ENCODE measurements at places on chromosomes 3 and 15.

DNA sequence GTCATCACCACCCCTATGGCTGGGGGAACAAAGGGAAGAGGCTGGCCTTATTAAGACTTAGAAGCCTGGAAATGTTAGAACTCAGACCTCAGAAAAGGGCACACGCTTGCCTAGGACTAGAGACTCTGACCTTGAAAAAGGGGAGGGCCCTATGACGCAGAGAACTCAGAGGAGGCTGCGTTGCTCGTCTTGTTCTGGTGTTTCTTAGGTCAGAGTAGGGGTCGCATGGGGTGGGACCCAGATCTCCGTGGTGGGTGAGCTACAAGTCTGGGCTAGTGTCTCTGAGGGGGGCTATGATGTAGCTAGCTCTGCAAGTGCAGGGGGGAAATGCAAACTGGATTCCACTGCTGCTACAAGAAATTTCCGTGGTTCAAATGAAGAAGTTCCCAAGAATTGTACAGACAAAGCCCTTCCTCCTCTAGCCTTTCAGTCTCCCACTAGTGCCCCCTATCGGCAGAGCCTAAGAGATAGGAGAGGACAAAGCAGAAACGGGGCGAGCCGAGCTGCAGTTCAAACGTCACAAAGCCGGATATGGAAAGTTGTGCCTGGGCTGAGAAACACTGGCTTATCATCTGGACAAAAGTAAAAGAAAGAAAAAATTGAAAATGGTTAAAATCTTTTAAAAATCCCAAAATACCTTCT is 392.9 kb upstream of the ROBO2 start:
- DNase-seq, result no peak

- DNase-seq, result no peak
These were observed 27.4 kb upstream of the PLXND1 start for GRCh38 chr3:129633751-129634481.

DNA sequence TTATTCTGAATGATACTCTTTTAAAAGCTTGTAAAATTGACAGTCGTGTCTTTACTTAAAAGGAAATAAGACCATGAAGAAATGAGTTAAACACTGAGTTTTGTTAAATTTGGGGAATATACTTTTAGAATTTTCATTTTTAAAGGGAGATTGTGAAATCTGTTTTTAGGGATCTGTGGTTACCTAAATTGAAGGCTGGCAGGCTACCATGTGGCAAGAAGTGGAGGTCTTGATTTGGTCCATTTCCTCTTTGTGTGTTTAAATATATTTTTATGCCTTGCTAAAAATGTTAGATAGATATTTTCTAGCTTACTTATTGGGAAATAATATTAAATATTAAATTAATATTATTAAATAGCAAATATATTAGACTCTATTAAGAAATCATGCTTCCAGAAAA is 36.6 kb upstream of the SLC22A13 start:
- DNase-seq, result no peak

GRCh38 chr3:5149306-5149880 is 27.3 kb downstream of the ARL8B start:
- no peak for DNase-seq

DNA sequence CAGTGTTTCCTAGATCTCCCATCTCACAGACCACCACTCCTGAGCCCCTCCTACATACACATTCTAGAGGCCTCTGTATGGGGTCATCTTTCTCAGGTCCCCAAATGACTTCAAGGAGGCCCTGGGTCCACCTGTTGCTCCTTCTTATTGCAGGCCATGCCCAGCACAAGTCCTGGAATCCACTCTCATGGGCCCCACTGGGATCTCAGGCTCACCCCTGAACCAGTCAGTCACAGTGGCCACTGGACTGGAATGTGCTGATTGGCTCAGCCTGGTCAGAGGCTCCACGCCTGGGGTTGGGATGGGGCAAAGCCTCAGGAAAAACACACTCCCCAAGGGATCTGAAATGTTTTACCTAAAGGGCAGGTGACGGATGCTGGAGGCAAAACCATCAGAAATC is 55.7 kb downstream of the SPSB4 start:
- no peak for DNase-seq

DNA sequence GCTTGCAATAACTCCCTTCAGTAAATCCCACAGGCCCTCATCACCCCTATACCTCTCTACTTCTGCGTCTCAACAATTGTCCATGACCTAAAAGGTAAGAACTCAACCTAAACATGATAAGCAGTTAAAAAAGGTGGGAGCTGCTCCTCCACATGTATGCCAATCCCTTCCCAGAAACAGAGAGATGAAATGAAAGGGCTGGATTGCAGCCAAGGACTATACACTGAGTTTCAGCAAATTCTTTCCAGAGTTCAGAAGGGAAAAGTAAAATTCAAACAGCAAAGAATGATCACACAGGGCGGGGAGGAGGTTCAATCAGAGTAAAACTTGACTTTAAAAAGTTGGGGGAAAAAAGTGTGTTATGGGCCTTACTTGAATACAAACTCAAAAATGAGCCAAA is 27.5 kb downstream of the PLOD2 start:
- no peak for DNase-seq

DNA sequence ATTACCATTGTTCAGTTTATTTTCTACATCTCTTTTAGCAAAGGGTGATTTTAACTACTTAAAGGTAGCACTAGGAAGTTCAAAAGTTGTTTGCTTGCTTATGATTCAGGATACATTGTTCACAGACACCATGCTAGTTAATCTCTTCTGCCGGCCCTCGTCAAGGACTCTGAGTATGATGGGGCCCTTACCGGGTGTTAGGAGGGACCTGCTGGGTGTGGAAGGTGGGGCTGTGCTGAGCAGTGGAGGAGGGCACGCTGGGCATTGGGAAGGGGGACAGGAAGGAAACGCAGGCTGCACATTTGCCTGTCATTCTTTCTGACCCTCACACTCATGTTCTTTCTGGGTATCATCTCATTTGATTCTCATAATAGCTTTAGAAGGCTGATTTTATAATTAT is 65.1 kb upstream of the MYZAP start:
- DNase-seq, result no peak

- DNase-seq, result no peak
These were observed 853.7 kb downstream of the PLOD2 start for GRCh38 chr3:145307272-145307671.

- peak; percentile 96 for DNase-seq
These were observed 502.2 kb downstream of the PYDC2 start for GRCh38 chr3:191963182-191963581.

- DNase-seq, result peak; percentile 23
These were observed 61.9 kb downstream of the BTLA start for GRCh38 chr3:112437146-112438022.

DNA sequence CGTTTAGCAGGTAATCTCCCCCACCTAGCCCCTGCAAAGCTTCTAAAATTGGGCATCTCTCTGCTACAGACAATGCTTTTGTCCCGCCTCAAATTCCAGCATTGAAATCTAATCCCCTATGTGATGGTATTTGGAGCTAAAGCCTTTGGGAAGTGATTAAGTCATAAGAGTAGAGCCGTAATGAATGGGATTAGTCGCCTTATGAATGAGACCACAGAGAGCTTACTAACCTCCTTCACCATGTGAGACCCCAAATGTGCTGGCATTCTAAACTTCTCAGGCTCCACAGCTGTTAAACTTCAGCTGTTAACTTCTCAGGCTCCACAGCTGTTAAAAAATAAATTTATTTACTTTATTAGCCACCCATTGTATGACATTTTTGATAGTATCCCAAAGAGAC is 374.2 kb upstream of the BCHE start:
- DNase-seq, result no peak

DNA sequence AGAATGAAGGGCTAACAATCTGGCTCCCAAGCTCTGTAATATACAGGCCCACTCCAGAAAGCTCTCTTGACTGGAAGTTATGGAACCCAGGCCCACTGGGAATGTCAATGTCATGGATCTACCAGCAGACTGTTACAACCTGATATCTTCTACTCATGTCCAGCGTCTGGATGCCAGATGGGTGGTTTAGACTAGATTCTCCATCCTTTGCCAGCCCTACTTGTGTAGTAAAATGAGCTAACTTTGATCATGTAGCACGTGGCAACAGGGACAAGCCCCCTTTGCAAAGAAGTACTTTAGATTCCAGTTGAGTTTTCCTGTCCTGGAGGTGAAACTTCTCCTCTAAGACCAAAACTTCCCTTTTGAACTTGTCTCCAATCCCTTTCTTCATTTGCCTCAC is 55.1 kb downstream of the HEG1 start:
- no peak for DNase-seq

DNA sequence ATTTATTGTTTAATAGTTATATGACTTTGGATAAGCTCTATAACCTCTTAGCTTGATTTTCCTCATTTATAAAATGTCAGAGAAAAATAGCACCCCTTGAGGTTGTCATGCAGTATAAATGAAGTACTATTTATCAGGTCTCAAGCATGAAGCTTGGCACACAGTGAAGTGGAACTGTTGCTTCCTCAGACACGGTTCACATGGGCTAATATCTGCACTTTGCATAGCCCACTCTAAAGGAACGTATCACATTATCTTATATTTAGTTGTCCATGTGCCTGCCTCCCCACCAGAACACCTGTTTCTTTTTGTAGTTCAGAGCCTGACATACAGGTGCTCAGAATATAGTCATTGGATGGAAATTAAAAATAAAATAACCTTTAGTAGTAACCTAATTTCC is 273.7 kb downstream of the SOX2 start:
- no peak for DNase-seq

DNA sequence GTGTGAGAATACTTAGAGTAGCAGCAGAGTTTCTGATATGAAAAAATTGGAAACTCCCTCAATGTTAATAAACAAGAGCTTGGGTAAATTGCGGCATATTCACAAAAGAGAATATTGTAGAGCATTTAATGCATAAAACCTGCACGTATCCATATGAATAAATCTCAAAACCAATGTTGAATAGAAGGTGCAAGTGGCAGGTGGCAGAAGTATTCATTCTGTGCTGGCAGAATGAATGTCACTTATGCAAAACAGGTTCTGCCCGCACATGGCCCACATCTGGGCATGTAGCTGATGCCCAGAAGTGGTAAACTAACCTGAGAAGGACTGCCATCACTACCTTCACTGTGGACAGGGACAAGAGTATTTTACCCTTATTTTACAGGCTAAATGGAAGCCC is 14.1 kb upstream of the PRSS50 start:
- DNase-seq, result no peak

GRCh38 chr15:31277335-31278060 is 49.1 kb upstream of the KLF13 start:
- DNase-seq, result no peak

DNA sequence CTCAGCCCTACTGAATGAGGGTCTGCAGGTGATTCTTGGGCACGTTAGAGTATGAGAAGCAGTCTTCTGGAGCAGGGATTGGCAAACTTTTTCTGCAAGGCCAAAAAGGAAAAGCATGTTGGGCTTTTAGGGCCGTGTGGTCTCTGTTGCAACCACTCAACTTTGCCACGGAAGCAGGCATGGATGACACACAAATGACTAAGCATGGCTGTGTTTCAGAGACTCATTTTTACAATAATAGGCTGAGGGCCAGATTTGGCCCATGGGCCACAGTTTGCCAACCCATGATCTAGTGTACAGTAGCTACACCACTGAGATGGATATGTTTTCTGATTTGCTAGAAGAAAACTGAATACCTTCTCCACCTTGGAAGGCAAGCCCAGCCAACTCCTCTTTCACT is 66.1 kb upstream of the PRICKLE2 start:
- DNase-seq, result peak; percentile 69

DNA sequence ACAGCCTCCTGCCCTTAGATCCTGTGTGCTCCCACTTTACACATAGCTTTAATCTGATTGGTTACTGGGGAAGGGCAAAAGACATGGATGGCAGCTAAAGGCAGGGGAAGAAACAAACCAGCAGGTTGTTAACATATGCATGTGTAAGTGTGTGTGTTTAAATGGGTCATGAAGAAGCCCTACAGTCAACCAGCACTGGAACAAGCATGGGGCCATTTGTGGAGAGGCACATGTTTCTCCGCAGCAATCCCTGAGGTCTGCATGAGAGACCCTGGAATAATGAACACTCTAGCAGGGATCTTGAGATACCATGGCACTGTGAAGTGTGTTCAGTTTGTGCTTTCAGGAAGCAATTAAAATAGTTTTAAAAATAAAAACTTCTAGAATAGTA is 6.0 kb downstream of the KLF13 start:
- DNase-seq, result no peak

DNA sequence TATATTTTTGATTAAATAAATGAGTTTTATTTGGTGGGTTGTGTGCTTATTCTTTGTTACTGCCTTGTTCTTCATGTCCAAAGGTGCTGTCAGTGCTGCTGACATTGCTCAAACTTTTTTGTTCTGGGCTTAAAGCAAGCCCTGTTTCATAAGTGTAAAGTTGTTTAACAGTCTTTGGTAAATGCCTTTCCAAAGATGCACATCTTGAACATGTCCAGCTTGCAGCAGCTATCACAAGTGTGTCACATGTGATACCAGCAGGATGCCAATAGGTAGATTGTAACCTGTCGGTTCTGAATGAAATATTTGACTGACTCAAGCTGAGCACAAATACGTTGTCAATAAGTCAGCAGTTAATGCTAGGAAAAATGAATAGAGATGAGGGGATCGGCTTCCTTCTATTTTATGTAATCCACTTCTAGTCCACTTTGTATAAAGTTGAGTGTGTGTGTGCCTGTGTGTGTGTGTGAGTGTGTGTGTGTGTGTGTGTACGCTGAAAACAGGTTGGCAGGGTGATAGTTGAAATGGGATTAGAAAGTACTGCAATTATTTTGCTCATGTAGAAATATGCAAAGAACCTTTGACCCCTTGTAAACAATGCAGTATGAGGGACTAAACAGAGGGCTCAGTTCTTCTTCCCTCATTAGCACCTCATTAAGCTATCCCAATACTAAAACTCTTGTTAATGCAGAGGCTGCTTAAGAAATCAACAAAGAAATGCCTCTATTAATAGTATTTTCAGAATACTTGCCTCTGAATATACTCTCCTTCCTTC is 986.5 kb downstream of the TUSC7 start:
- DNase-seq, result no peak

- no peak for DNase-seq
These were observed 66.3 kb downstream of the LPP start for GRCh38 chr3:188220097-188220788.

GRCh38 chr3:27479806-27480543 is 4.2 kb downstream of the SLC4A7 start:
- DNase-seq, result no peak

GRCh38 chr3:62414786-62415185 is 41.4 kb upstream of the FEZF2 start:
- no peak for DNase-seq

GRCh38 chr3:100882571-100882984 is 110.6 kb downstream of the ABI3BP start:
- peak; percentile 23 for DNase-seq
